ENCODE measurements at places on chromosomes 3 and 15. TPM values are rescaled to one million over a fixed set of nuclear protein-coding genes. Genes with fewer than 3 reads are reported as not detected.

Gene SH2D7
- not detected for total RNA-seq

Gene PLA1A
- 0.23 TPM for total RNA-seq

Gene TRH
- total RNA-seq = 29.1 TPM

Gene GRAMD1C
- 10.8 TPM for total RNA-seq

Gene ROBO2
- 411 TPM for total RNA-seq

Measured in diencephalon (tissue), 1 donor.